Stimulated activated CD8-positive, alpha-beta memory T cell treated with anti-CD3 and anti-CD28 coated beads, Interleukin-2, amount 100 ng/mL, for 48 hours (primary cell): ENCODE measurements at places on chromosomes 12 and 14.

DNA sequence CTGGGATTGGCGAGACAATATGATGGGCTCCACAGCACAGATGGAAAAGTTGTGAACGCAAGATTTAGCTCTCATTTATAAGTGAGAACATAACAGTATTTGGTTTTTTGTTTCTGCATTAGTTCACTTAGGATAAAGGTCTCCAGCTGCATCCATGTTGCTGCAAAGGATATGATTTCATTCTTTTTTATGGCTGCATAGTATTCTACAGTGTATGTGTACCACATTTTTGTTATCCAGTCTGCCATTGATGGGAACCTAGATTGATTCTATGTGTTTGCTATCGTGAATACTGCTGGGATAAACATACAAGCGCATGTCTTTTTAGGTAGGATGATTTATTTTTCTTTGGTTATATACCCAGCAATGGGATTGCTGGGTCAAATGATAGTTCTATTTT is 23.6 kb downstream of the TBK1 start:
- no peak for DNase-seq

GRCh38 chr12:3809357-3810015 is 56.6 kb upstream of the CRACR2A start:
- DNase-seq: no peak

- no peak for DNase-seq
Measured at GRCh38 chr12:88591343-88591742, 11.1 kb upstream of the KITLG start.

GRCh38 chr14:78933166-78933565 is 763.0 kb downstream of the NRXN3 start:
- no peak for DNase-seq

DNA sequence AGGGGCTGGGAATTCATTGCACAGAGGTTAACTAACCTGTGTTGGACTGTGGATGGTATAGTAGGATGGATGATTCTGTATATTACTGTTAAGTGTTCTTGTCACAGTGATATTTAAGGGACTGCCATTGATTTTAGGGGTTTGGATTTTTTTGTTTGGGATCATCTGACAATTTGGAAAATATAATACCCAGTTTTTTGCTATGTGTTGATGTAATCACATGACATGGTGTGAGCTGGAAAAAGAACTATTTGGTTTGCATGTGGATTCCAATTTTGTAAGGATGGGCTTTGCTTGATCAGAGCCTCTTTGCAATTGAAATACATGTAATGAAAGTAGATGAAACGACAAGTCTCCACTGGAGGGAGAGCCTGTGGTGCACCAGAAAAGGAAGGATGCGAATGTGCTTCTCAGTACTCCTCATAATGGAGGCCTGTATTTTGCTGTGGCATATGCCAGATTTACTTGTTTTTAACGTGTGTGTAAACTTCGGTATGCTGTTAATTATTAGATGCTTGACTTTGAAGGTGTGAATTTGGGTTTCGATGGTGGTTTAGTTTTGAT is 2.7 kb downstream of the DYRK2 start:
- DNase-seq: no peak

DNA sequence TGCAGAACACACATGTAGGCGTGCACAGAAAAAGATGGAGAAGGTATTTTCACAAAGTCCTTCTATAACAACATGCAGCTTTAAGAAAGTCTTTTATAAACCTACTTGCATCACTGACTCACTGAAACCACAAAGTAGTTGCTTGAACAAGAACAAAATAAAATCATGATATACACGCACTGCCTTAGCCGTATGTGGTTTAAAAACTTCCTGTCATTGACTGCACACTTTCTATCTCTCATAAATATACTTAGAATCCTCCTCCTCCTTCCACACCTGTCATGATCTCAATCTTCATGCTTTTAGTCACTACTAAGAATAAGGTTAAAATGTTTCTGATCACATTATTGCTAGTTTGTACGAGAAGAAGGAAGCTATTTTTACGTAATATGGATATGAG is 31.8 kb upstream of the RAD51AP1 start:
- no peak for DNase-seq
